ENCODE measurements at places on chromosomes 16 and 17.
A peak's percentile ranks its signal among the peaks of the same experiment; 100 is the strongest.

DNA sequence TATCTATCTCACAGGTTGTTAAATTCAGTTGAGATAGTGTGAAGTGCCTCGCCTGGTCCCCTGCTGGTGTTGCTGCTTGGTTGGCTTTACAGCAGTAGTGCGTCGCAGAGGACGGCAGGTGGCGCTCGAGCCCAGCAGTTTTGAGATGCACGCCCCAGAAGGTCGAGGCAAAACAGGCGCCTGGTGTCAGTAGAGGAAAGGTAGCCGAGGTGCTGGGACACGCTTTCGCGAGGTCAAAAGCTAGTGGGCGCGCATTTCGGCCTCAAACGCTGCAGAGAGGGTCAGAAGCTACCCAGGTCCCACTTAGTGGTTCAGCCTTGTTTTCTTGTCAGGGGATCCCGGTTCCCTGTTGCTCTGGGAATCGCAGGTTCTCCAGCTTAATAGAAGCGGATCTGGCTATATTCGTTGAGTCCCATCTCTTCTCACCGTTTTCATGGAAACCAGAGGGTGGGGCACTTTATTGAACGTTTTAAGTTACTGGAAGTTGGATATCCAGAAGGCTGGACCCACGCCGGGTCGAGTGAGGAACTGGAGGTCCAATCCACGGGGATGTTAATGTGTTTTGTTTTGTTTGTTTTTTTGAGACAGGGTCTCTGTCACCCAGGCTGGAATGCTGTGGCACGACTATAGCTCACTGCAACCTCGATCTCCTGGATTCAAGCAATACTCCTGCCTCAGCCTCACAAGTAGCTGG is 10.3 kb upstream of the ZFP90 start:
- peak; percentile 87 for DNase-seq

GRCh38 chr17:73750975-73751374 is 106.7 kb upstream of the SDK2 start:
- DNase-seq, result peak; percentile 44

GRCh38 chr16:68358951-68359350 is 48.1 kb downstream of the PRMT7 start:
- no peak for DNase-seq

DNA sequence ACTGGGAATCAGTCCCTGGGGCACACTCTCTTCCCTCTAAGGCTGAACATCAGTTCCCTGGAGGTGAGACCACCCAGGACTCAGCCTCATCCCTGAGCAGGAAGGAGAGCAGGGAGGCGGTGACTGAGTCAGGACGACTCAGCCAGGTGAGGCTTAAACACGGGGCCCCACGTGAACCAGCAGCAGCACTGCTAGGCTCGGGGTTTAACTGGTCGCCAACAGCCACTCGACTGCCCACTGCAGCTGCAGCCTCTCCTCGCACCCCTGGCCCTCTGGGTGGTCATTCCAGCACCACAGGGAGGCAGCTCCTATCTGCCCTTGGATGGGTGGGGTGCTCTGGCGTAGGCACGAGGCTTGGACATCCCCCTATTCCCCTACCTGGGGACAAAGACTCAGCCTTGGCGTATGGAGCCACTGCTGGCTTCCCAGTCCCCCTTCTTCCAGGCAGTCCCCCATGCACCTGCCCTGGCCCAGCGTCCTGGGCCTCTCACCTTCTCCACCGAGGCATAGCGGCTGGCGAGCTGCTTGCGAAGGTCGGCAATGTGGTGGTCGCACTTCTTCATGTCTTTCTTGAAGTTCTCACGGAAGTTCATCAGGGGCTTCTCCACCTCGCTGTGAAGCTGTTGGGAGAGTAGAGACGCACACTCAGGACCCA is 21.2 kb upstream of the RCVRN start:
- no peak for DNase-seq

DNA sequence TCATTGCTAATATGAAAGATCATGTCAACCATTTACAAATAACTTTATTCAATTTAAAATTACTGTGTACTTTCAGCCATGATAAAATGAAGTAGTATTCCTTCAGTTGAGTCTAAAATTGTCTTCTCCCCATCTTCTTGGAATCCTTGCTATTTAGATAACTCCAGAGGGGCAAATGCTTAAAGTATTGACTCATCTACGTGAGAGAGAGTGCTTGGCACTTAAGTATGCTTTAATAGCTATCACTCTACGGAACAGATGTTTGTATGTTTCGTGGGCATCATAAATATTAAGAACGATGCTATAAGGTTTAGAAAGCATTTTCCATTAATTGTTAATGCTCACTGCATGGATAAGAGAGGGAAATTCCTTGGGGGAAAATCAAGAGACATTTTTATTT is 69.3 kb upstream of the MED13 start:
- DNase-seq, result no peak

DNA sequence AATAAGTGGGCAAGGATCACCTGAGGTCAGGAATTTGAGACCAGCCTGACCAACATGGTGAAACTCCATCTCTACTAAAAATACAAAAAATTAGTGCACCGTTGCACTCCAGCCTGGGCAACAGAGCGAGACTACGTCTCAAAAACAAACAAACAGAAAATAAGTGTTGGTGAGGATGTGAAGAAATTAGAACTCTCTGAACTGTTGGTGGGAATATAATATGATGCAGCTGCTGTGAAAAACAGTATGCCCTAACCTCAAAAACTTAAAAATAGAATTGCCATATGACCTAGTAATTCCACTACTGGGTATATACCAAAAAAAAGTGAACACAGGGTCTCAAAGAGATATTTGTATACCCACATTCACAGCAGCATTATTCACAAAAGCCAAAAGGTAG is 26.1 kb downstream of the GLG1 start:
- DNase-seq, result no peak

DNA sequence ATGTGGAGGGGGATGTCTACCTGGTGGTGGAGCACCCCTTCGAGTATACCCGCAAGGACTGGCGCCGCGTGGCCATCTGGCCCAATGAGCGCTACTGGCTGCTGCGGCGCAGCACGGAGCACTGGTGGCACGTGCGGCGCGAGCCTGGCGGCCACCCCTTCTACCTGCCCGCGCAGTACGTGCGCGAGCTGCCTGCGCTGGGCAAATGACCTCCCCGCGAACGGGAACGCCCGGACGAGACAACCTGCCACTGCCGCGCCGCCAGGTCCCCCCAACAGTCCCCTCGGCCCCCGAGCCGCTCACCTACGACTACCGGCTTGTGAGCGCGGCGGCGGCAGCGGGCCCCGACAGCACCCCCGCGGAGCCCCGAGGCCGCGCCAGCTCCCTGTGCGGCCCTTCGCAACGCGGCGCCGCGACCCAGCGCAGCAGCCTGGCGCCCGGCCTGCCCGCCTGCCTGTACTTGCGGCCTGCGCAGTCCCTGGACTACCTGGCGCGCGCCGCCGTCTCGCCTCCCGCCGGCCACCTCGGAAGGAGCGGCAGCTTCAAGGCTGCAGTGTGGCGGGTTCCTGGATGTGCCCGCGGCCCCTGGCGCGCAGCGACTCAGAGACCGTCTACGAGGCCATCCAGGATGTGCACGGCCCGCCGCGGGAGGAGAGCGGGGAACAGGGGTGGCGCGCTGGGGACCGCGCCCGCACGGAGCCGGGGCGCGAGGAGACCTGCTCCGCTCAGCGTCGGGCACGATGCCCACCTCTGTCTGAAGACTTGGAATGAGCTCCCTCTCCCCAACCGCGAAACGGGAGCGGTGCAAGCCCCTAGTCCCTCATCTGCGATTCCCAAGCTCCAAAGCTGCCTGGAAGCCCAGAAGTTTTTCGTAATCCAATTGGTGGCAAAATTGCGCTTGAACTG is 48.7 kb upstream of the AMZ2 start:
- no peak for DNase-seq

- no peak for DNase-seq
Observed at GRCh38 chr16:89602273-89602951, 11.0 kb upstream of the DPEP1 start.

GRCh38 chr17:57638284-57638683 is 106.8 kb downstream of the CCDC182 start:
- no peak for DNase-seq

- no peak for DNase-seq
Observed at GRCh38 chr16:31216422-31217135, at the start of gene PYDC1. Gene PYDC1, minus strand, starts transcription at chr16:31217135. Its CDS starts 107 bp downstream, at chr16:31217028.

GRCh38 chr16:8594149-8594666 is 3.9 kb upstream of the TMEM114 start:
- DNase-seq, result no peak

GRCh38 chr16:74950511-74950910 is 34.4 kb downstream of the WDR59 start:
- no peak for DNase-seq

DNA sequence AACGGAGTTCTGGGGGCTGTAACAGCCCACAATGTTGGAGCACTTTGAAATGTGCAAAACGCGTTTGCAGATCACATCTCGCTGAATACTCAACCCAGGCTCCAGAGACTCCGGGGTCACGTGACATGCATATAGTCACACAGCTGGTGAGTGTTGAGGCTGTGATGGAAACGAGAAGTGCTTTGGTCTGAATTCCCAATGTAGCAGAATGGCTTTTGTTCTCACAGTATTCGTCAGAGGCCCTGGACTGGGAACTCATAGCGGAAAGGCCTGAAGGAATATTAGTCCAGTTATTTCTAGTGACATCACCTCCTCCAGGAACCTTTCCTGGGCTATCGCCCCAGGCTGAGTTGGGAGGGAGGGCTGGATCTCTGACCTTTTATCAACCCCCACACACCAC is 95.8 kb upstream of the CRHR1 start:
- no peak for DNase-seq

DNA sequence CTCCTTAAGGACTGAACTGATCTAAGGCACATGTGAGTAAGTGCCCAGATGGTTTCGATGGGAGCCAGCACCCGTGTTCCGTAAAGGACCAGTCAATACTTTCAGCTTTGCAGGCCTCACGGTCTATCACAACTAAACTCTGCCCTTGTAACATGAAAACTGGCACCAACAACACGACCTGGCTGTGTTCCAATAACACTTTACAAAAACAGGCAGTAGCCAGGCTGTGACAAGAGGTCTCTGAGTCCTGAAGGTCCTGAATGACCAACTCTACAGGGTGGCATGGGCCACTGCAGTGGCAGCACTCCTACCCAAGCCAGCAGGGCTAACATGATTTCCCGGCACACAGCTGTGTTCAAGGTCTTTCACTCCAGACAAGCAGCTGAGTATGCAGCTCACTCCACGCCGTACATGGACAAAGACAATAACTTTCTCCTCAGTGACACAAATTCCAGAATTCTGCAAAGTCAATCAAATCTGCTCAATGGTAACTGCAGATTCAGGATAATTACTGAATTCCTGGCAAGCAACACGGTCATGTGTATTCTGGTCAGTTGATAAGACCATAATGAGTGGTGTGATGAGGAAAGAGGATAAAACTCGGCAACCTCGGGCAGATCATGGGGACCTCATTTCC is 15.3 kb downstream of the NPLOC4 start:
- DNase-seq, result no peak

DNA sequence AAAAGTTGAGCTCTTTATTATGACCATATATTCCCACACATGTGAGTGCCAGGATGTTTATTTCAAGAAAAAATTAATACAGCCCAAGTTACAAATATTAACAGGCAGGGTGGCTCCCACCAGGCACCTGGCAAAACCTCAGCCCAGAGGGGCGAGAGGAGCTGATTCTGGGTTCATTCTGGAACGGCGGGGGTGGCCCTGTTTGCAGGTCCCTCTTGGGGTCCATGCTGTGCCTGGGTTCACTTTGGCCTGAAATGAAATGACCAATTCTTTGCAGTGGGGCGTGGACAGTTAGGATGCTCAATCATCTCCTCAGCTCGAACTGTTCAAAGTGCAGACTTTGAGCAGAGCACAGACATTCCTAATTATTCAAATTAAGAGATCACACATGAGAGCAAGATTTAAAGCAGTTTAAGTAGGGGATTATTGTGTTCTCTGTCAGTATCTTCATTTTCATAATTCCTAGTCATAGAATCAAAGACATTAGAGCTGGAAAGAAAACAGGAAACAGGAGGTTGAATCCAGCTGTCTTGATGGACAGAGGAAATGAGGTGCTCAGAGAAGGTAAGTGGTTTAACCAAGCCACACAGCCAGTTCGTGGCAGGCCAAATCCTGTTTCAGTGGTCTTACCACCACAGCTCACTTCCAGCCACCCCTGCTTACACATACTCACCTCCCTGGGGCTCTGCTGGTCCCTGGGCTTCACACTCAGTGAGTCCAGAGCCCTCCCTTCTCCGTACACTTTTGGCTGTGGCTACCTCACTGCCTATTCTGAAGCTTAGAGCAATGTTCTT is 363.9 kb upstream of the TNRC6C start:
- no peak for DNase-seq

GRCh38 chr17:16506188-16506587 is 14.2 kb upstream of the LRRC75A start:
- DNase-seq, result no peak

GRCh38 chr17:38663125-38663751 is 11.5 kb downstream of the EPOP start:
- DNase-seq, result peak; percentile 58

DNA sequence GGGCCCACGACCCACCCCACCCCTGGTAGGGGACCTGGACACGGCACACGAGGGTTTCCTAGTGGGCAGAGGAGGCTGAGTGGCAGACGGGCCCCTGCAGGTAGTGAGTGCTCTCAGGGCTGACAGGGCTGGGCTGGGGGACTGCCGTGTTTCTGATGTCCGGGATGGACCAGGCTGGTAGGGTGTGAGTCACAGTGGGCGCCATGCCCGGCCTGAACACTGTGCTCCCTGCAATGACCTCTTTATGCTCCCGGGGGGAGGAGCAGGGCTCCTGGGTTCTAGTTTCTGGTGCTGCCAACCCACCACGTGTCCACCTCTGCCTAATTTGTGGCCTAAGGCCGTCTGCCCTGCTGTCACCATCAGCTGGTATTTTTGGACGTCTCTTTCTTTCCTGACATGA is 26.3 kb downstream of the ARHGAP23 start:
- DNase-seq, result peak; percentile 64

GRCh38 chr17:27442702-27443101 is 13.5 kb upstream of the KSR1 start:
- no peak for DNase-seq

DNA sequence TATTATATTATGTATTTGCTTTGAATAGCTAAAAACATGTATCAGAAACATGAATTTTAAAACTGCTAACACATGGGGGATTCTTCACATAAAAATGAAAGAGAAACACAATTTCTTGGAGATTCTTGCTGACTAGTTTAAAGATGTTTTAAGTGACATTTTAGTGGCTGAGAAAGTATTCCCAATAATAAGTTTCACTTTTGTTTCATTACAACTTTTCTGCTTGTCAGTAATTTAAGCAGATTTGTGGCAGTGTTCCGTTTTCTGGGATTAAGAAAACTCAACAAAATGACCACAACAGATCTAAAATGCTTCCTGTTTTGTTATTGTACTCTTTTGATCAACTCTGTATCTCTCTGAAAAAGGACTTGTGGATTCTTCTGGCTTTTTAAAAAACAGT is 75.9 kb downstream of the NLK start:
- no peak for DNase-seq

- DNase-seq, result no peak
Observed at GRCh38 chr16:27287051-27287811, 18.7 kb upstream of the NSMCE1 start.

GRCh38 chr16:66502020-66502913 is 47.7 kb downstream of the TK2 start:
- DNase-seq, result peak; percentile 3

Data from left colon (tissue), 2 donors.